ENCODE measurements at places on chromosomes 3 and 15.
A peak's percentile ranks its signal among the peaks of the same experiment; 100 is the strongest.

- no peak for DNase-seq
Observed at GRCh38 chr3:18300916-18301315, 124.2 kb downstream of the SATB1 start.

- DNase-seq, result no peak
Observed at GRCh38 chr3:117059956-117060270, 350.3 kb downstream of the TUSC7 start.

DNA sequence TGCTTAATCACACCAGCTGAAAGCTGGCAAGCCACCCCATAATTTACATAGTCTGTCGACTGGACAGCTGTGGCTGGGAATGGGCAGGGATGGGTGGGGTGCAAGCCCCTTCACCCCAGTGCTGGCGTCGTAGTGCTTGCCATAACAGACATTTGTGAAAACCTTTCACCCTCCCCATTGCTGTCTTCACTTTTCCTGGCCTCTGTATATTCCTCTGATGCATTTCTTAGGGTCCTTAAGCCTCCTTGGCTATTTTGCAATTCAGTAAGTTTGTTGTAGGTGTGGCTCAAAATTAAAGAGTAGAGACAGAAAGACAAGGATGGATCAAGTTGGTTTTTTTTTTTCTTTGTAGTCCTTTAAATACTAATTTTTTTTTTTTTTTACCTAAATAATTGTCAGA, 383.3 kb upstream of the MCTP2 start:
- no peak for DNase-seq

- DNase-seq, result no peak
Observed at GRCh38 chr3:111723293-111724215, 128.4 kb upstream of the ZBED2 start.

GRCh38 chr15:52139599-52140462, 27.3 kb upstream of the BCL2L10 start:
- peak; percentile 58 for DNase-seq

GRCh38 chr3:127450331-127450730, 140.2 kb downstream of the TPRA1 start:
- no peak for DNase-seq

DNA sequence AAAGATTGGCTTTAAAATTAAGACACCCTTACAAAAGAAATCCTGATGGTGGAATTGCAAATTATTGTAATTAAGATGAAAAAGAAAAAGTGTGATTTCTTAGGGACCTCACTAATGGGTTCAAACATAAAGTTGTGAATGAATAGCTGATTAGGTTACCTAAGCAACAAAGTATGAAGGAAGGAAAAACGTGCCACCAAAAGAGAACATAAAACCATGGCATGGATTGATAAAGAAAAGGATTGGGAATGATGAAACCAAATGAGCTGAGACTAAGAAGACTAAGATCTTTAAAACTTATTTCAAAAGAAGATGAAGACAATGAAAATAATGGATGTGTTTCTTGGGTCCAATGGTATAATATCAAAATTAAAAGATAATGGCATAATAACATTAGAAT, 32.2 kb upstream of the GUCA1C start:
- DNase-seq, result no peak

DNA sequence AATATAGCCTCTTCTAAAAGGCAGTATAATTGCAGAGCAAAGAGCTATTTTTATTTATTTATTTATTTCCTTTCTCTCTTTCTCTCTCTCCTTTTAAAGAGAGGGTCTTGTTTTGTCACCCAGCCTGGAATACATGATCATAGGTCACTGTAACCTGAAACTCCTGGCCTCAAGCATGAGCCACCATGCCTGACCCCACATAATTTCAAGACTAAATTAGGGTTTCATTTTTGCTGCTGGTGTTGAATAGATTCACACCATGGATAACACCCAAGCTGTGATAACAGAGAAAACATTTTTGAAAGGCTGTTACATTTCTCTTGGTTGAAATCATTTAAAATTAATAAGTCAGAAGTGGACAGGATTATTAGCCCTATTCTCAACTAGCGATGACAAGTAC, 131.6 kb downstream of the LEKR1 start:
- no peak for DNase-seq

DNA sequence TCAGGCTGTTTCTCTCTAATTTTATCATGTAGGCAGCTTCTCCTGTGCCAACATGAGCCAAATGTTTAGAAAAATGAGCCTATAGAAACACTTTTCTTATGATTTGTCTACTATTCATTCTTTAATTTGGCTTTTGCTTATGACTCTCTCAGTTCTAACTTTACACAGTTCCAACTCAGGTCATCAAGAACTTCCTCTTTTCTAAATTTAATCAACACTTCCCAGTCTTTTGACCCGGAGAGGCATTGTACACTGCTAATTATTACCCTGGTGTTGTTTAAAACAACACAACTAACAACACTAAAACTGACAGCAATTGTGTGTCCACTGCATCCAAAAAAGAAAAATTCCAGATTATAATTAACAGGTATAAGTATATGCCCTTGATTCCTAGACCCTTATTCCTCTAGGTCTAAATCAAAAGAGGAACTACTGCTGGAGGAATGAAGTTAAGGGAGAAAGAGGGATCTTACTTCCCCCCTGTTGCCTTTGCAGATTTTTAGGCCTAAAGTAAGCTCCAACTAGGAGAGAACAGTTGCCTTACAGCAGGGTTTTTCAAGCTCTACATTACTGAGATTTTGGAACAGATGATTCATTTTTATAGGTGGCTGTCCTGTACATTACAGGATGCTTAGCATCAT, 332.2 kb upstream of the GOLIM4 start:
- DNase-seq, result no peak

DNA sequence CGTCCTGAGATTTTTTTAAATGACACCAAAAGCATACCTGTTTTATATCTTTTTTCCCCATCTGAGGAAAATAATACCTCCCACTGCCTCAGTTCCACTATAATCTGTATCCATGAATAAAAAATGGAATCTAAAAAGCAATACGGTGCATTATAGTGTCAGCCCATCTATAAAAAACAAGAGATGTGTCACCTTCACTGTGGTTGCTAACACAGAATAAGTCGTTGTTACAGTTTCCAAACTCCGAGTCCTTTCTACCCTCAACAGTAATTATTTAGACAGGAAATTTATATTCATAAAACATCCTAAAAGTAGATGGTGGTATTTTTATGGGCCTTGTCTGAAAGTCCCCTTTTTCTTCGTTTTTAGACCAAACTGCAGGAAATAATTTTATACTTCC, 19.4 kb downstream of the RFTN1 start:
- DNase-seq, result no peak

GRCh38 chr3:189685860-189686259, 54.7 kb downstream of the TP63 start:
- no peak for DNase-seq

DNA sequence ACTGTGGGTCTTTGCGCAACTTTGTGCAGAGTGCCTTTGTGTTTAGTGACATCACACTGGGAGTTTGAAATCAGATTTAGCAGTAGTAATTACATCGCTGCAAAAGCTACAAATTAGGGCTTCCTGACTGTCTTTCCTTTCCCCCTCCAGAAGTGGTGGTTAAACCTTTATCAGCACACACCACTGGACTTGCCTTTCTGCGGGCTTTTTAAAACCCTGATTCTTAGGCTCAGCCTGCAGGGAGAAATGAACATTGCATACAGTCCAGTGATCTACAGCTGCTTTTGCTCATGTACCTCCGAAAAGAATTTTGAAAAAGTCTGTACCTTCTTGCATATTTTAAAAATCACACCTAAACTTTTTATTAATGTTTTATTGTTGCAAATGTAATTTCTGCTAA, 219.7 kb upstream of the NAALADL2 start:
- no peak for DNase-seq

GRCh38 chr3:15049584-15049983, 15.5 kb downstream of the MRPS25 start:
- no peak for DNase-seq

- no peak for DNase-seq
Observed at GRCh38 chr15:33282226-33283020, 28.3 kb upstream of the RYR3 start.

GRCh38 chr3:138114988-138115971, at the start of gene DZIP1L:
Gene DZIP1L (minus strand): TSS chr3:138115608. CDS start chr3:138103971, 11,637 bp downstream.
- DNase-seq, result peak; percentile 16

DNA sequence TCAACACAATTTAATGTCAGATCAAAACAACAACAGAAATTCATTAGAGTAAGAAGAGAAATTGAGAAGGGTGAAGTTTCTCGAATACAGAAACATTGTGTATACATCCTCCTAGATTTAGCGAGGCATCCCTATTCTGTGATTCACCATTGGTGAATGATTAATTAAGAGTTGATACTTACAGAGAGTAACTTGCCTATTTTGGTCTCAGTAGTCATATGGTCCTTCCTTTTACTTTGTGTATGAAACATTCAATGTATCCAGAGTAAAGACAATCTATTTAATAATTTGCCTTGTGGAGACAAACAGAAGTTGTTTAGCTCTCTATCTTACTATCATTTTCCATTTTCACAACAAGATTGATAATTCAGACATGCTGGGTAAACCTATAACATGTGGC, 432.0 kb downstream of the ZPLD1 start:
- DNase-seq, result no peak

DNA sequence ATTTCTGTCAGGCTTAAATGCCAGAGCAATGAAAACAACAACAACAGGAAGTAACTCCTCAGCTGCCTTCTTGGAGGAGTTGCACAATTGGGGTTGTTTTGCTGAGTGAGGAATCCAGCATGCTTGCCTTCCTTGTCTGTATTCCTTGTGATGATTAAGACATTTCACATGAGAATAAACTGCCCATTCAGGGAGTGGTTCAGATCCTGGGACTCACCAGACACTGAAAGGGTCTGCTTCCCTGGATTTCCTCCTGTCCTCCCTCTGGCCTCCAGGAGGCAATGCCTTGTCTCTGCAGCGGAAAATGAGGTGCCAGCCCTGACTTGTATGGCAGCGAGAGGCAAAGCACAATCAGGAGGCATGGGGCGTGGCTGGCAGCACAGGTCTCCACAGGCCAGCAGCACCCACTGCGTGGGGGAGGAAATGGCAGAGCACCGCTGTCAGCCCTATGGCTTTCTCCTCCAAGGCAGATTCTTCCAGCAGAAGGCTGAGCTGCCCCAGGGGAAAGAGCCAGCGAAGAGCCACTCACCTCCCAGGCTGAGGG, 41.5 kb downstream of the RBP2 start:
- DNase-seq, result no peak

DNA sequence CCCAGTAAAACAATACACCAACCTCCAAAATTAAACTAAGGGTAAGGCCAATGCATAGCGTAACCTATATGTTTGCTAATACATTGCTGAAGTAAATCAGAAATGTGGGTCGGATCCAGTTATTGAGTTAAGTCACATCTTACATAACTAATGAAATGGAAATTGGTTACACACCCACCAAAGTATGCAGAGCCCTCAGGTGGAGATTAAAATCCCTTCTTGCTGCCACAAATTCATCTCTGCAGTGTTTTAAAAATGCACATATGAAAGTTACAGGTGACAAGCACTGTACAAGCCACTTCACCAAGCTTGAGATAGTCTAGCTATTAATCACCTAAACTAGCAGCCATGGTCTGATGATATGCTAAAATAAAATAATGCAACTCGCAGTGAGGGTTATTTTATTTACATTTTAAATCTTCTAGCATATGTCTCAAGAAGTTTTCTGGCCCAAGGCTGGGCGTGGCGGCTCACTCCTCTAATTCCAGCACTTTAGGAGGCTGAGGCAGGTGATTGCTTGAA, 130.6 kb downstream of the AQP9 start:
- no peak for DNase-seq

DNA sequence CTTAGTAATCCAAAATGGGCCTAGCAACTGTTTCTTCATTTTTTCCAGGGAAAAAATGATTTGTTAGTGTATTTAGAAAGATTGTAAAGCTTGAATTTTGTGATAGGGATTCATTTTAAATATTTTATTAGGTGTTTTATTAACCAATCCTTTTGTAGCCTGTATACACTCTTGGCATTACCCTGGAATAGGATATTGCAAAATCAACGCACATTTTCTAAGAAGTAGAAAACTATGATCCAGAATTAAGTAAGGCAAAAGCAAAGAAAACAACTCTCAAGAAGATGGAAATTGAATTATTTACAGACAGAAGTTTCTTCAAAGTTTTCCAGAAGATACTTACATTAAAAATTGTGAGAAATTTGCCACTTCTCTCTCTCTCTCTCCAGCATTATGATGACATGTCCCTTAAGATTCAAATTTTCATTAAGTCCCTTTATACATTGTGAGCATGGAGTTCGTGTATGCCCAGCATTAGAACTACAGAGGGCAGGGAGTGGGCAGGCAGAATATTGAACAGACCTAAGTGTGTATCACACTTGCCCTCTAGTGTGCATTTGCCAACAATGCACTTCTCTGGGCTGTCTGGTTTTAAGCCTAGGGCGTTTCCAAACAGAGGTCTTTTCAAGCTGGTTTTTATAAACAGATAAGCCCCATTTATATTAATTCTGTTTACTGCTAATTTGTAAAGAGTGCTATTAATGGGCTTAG, 28.5 kb upstream of the CMSS1 start:
- DNase-seq, result no peak

GRCh38 chr3:161371441-161372320, at the start of gene SPTSSB:
Gene SPTSSB (minus strand): TSS chr3:161371517. CDS start chr3:161346323, 25,194 bp downstream.
- peak; percentile 22 for DNase-seq

DNA sequence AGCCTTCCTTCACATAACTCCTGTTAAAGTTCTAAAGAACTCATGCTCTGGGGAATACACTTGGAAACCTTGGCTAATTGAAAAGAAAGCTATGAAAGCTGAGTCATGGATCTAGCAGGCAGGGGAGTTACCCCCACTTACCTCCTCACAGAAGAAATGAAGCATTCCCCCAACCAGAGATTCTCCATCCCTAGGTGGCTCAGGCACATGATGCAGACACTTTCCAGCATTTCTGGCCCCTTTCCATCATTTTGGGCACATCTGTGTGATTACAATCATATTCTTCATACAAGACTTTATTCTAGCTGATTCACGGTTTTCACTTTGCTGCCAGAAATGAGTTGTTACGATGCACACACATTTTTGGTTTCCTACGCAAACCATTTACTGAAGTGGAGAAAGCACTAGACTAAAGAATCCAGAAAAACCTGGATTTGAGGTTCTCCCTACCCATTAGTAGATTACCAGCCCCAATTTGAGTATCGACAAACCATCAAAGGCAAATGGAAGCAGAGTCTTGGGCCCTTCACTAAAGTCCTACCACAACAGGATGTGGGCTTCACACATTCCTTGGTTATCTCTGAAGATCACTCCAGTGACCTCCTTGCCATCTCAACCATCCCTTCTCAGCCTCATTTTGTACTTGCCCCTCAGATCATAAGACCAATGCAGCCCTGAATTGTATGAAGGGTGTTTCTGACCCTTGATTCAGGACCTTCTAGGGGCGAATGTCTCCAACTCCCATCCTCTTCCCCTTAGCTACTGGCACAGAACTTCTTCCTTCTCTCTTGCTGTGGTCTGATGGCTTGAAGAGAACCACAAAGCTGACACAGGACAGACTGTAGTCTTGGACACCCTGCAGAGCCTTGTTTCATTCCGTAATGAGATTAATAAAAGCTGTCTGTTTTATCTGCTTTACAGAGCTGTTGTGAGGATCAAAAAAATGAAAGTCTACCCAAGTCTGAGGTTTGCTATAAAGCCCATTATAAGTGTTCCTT, 42.5 kb upstream of the SNRK start:
- no peak for DNase-seq

- DNase-seq, result no peak
Observed at GRCh38 chr15:50053055-50053856, 65.8 kb downstream of the ATP8B4 start.
